ENCODE measurements at places on chromosomes 12 and 14.

DNA sequence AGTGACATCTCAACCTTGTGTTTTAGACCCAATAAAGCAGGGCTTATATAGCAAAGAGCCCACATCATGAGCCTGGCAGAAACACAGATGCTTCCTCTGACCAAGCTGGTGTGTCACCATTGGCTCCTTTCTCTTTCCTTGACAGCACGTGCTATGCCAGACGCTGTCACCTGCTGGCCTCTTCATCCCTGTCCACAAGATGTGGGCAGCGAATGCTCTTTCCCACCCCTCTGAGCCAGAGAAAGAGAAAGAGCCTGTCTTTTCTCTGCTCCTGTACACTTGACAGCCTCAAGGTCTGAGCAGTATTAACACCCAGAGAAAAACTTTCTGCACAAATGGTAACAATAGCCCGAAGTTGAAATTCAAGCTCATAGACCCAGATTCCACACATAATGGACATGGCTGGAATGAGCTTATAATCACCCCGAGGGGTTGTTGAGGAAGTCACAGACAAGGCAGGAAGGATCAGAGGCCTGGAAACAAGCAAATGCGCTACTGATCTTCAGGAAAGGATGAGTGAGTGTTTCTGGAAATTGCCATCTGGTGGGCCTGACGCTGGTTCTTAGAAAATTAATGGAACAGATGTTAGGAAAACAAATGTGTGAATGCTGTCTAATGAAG is 8.9 kb downstream of the TGFB3 start:
- DNase-seq, result no peak

GRCh38 chr14:101953151-101953550 is 11.2 kb upstream of the DYNC1H1 start:
- DNase-seq, result no peak

- no peak for DNase-seq
These were observed 218.3 kb downstream of the FOXN3 start for GRCh38 chr14:89198544-89199329.

DNA sequence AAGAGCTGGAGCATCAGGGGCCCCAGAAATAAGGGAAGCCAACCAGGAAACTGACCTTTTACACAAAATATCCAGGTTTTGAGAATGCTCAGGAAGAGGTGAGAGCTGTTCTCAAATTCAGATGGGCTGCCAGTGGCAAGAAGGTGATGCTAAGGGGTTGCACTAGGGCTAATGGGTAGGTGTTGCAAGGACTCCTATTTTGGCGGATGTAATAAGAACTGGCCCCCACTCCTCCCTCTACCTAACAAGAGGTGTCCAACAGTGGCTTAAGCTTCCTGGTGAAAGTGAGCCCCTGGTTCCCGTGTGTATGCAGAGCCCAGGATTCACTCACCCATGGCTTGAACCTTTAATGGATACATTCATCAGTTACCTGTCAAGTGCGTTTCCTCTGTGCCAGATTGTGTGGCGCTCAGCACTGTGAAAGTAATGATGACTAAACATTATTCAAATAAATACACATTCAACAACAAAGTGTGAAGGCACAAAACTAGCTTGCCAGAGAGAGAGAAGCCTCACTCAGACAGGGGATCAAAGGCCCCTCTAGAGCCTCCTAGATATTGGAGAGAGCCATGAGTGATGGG is 705 bp upstream of the CHGA start:
- DNase-seq, result no peak

GRCh38 chr14:65077318-65077717 is 25.0 kb downstream of the MAX start:
- DNase-seq, result no peak

DNA sequence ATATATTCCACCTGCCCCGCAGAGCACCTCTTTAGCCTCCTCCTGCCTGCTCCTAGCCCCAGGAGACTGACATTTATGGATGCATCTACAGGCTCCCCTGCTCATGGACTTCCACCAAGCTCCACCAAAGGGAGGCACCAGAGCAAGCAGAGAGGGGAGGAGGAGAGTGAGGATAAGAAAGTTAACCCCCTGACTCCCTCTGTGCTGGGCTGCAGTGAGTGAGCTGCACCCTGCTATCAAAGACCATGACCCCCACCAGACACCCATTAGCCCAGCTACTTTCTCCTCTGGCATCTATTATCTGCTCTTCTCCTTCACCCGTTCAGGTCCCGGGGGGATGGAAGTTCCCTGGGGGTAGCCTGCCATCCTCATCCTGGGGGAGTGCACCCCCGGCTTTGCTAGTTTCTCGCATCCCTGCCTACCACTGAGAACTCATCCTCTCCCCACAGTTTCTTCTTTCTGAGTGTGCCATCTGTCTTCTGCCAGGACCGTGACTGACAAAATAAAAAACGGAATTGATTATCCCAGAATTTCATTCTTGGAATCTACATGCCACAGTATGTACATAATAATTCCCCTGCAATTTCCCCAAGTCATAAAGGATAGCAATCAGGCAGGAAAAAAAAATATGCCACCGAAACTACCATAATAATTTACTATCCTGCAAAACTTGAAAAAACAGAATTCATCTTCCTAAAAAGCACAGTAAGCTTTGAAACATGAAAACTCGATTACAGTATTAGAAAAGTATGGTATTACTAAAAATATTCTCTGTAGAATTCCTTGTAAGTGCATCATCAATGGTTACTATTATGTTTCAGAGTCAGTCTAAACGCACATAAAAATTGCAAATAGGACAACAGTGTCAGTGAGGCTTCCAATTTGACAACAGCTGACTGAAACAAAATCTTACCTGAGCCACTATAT is 45.2 kb downstream of the FOXN3 start:
- no peak for DNase-seq

DNA sequence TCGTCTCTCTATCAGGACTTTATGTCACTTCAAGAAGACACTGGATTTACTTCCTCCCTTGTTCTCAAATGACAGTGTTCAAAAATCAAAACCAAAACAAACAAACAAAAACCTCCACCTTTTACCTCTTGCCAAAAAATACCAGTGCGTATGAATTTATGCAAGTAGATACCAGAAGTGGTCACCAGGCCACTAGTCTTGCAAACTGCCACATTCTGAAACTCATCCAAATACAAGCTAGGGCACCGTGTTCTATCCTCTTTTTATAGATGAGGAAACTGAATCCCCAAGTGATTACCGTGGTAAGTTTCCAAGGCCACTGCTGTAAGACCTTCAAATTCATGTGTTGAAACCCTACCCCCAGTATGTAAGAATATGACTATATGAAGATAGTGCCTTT is 343.9 kb upstream of the KITLG start:
- DNase-seq, result no peak

DNA sequence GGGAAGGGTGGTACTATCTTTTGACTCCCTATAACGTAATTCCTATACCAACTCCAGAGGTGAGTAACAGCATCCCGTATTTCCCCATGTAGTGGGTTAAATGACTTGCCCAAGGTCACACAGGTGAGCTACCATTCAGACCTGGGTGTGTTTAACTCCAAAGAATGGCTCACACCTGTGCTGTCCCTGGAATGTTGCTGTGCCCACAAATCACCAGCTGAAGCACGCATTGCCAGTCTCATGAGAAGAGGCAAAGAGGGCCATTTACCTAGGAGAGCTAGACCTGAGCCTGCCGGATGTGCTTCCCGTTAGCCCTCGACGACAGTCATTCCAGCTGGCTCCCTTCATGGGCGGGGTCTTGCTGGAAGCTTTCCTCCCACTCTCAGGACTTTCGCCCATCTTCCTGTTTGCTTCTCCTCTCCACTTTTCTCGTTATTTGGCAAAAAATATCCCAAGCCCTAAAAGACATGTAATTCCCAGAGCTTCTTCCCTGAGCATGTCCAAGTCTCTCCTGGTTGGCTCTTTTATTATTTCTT is 106.6 kb upstream of the VASH1 start:
- DNase-seq, result no peak

- DNase-seq, result no peak
These were observed 8.4 kb downstream of the CATSPERB start for GRCh38 chr14:91723501-91723900.

DNA sequence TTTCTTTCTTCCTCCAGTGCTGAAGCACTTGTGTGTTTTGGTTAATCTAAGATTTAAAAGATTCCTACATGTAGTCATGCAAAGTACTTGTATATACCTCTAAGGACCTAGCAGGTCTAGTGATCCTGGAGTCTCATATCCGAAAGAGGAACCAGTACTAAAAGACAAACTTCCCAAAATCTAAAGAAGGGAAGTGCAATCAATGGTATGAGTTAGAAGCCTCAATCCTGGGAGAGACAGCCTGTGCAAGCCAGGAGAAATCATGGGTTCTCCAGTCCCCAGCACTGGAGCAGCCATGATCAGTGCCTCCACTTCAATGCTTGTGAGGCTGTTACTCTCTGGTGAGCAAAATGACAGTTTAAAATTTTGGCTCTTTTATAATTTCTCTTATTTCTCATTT is 277.4 kb downstream of the DAD1 start:
- no peak for DNase-seq

DNA sequence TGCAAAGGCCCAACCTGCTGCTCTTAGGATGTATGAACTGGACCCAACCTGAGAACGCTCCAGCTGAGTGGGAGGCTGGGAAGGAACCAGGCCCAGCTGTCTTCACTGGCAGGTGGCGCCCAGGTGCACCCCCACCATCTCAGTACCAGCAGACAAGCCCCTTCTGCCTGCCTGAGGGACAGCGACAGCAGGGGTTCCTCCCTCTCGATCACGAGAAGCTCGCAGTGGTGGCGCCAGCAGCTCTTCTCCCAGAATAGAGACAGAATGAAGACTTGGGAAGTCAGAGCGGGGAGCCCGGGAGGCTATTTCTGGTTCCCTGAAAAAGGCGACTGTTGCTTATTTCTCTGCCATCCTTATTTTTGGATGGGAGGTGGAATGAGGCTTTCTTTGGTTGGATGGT is 46.5 kb downstream of the CHGA start:
- DNase-seq, result no peak

DNA sequence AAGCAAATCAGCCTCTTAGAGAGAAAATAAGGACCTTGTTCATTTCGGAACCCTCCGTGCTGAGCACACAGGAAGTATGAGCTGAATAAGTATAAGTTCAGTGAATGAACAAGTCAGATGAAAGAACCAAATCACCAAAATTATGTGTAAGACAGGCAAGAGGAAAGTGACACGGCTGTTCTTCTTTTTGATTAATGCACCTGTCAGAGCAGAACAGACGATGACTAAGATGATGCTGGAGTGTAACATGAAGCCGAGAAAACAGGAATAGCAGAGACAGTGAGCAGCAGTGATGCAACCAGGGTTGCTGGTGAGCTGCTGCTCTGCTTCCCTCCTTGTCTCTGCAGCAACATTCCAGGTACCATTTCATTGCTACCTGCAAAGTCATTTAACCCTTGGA is 861.1 kb downstream of the GALC start:
- no peak for DNase-seq

- DNase-seq, result no peak
These were observed 21.8 kb upstream of the DHRS4 start for GRCh38 chr14:23931721-23932289.

DNA sequence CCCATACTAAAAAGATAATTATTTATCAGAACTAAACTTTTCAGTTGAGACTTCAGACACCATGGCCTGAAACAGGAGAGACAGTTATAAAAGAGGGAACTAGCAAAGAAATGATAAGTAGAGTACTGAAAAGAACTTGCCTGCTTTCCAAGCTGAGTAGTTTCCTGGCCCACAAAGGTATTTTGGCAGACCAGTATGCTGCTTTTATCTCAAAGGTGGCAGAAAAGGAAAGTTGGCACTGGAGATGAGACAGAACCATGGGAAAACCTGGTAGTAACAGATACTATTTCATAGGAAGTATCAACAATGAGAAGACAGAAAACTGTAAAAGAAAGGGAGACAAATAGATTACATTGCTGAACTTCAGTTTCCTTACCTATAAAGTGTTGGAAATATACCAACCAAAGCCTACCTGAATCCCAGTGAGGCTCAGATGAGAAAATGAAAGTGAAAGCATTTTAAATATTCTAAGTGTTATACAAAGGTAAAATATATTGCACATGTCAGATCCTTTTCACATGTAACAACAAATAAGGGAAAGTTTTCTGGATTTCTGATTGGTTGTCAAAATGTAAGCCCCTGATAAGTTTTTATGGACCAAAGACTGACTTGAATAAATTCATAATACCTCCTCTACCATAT is 155.3 kb upstream of the FSCB start:
- DNase-seq, result no peak

DNA sequence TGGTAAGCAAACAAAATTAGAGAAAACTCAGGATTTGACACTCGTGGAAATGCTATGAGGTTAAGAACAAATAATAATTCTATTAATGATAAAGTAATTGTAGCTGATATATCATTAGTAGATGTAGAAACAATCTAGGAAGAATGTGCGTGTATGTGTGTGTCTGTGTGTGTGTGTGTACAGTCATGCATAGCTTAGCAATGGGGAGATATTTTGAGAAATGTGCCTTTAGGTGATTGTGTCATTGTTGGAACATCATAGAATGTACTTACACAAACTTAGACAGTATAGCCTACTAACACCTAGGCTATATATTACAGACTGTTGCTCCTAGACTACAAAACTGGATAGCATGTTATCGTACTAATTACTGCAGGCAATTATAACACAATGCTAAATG is 5.3 kb downstream of the CLEC2A start:
- DNase-seq, result no peak

DNA sequence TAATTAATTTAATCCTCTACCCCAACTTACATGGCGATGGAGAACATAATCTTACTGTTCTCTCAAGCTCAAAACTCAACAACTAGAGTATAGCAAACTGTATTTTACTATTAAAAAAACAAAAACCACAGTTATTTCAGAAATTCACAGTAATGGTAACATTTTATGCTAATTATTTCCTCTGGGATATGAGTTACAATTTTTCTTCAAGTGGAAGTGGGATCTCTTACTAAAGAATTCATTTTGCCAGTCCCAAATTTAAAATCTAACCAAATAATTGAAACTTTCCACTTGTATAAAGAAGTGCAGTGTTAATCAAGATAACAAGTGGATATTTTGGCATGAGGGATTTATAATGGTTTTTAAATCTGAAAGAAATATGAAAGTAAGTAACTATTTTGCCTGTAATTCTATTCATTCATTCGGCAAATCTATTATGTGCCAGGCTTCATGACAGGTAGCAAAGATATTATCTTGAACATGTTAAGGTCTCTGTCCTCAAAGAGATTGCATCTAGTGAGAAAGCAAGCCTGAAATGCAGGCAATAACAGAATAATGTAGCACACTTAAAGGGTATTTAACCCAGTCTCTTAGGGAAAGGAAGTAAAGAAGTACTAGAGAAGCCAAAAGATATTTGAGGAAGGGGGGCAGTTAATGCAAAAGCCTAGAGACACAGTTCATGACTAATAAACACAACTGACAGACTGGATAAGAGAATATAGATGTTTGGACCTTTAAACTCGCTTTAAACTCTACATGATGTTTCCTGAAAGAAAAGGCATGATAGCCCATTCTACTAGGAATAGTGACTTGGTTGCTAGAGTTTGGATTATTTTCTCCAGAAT is 44.0 kb downstream of the TAOK3 start:
- DNase-seq, result no peak

- no peak for DNase-seq
These were observed 160.2 kb downstream of the DAD1 start for GRCh38 chr14:22428700-22429291.

GRCh38 chr14:63542231-63542999 is 762 bp downstream of the PPP2R5E start:
- peak; percentile 15 for DNase-seq

GRCh38 chr12:121780429-121780828 is 13.1 kb downstream of the RHOF start:
- DNase-seq, result no peak
